ENCODE measurements at places on chromosomes 16 and 17. TPM values are rescaled to one million over a fixed set of nuclear protein-coding genes. Genes with fewer than 3 reads are reported as not detected.

SLC5A10 gene
- not detected for total RNA-seq

CBLN1 gene
- not detected for total RNA-seq

- no peak overlapping the region for H3K27ac ChIP-seq
- no peak overlapping the region for H3K4me3 ChIP-seq
- DNase-seq: no peak
- peaks cover 47% of the 10 kb centered on the region for H3K4me1 ChIP-seq
- H3K36me3 ChIP-seq: no peaks in the 10 kb centered on the region
Measured at GRCh38 chr17:20263595-20263994, 203.7 kb downstream of the LGALS9B start.

CX3CL1 gene
- total RNA-seq: not detected

GRCh38 chr17:2227025-2227699 is 76.4 kb downstream of the SMG6 start:
- H3K36me3 ChIP-seq: no peaks in the 10 kb centered on the region
- no peaks in the 10 kb centered on the region for H3K27me3 ChIP-seq
- DNase-seq: no peak
- H3K27ac ChIP-seq: no peak overlapping the region
- peaks cover 20% of the 10 kb centered on the region for H3K4me1 ChIP-seq
- no peak overlapping the region for H3K4me3 ChIP-seq

DNA sequence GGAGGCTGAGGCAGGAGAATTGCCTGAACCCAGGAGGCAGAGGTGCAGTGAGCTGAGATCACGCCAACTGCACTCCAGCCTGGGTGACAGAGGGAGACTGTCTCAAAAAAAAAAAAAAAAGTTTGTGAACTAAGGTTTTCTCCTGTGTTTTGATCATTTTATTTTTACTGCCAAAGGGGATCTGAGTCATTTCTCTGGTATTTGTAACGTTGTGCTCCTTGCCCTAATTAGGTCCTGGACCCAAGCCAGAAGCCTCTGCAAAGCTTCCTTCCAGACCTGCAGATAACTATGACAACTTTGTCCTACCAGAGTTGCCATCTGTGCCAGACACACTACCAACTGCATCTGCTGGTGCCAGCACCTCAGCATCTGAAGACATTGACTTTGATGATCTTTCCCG is 32.1 kb downstream of the IST1 start:
- H3K4me1 ChIP-seq: no peaks in the 10 kb centered on the region
- H3K36me3 ChIP-seq: peaks cover 58% of the 10 kb centered on the region
- no peak for DNase-seq
- no peak overlapping the region for H3K4me3 ChIP-seq
- no peaks in the 10 kb centered on the region for H3K27me3 ChIP-seq

GRCh38 chr17:34378664-34379101 is 15.7 kb upstream of the CCL1 start:
- no peaks in the 10 kb centered on the region for H3K4me1 ChIP-seq
- no peaks in the 10 kb centered on the region for H3K27me3 ChIP-seq
- no peak for DNase-seq
- H3K36me3 ChIP-seq: no peaks in the 10 kb centered on the region
- H3K4me3 ChIP-seq: no peak overlapping the region
- H3K27ac ChIP-seq: no peak overlapping the region

DPEP2 gene
- total RNA-seq: 106 TPM

DNA sequence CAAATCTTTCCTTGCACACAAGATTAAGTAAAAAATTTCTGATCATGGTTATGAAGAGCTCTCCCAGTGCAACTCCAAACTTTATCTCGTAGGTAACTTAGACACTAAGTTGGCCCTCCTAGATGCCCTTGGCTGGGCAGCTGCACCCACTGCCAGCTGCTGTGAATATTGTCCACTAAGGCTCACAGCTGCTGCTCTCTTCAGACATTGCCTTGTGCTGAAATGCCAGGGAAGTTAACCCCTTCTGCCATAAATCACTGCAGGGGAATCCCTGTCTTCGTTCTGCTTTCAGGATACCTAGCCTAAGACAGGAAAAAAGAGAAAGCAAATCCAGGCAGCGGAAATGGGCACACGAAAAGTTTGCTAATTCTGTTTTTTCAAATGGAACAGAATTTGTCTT is 106.4 kb downstream of the IRX5 start:
- H3K4me1 ChIP-seq: no peaks in the 10 kb centered on the region
- H3K27ac ChIP-seq: no peak overlapping the region
- H3K36me3 ChIP-seq: no peaks in the 10 kb centered on the region
- no peak overlapping the region for H3K4me3 ChIP-seq
- no peak for DNase-seq
- no peaks in the 10 kb centered on the region for H3K27me3 ChIP-seq

- H3K27ac ChIP-seq: peak overlapping the region; percentile 92
Measured at GRCh38 chr17:40097087-40097486, 3.3 kb downstream of the NR1D1 start.

DNA sequence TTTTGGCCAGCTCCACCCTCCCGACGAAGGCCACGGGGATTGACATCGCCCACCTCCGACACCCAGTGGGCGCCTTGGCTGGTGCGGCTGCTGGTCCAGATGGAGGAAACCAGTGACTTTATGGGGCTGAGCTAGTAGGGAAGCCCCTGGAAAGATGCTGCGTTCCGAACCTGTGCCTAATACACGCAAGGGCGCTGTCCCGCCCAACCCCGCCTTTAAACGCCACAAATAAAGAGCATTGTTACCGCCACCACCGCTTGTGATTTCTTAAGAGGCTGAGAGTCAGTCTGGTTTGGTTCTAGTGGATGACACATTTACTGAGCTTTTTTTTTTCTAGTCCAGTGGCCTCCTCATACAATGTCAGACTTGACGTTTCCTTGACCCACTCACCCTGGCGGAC is 107.9 kb downstream of the AATF start:
- H3K27me3 ChIP-seq: no peaks in the 10 kb centered on the region
- no peaks in the 10 kb centered on the region for H3K4me1 ChIP-seq
- H3K4me3 ChIP-seq: no peak overlapping the region

GFAP gene
- not detected for total RNA-seq

GRCh38 chr17:40329839-40330794 is 21.1 kb downstream of the RARA start:
- peak overlapping the region; percentile 54 for H3K27ac ChIP-seq
- peak overlapping the region; percentile 30 for H3K4me3 ChIP-seq
- H3K36me3 ChIP-seq: peaks cover 10% of the 10 kb centered on the region
- DNase-seq: no peak
- peaks cover 98% of the 10 kb centered on the region for H3K4me1 ChIP-seq

CACNA1G gene
- total RNA-seq: not detected

DNA sequence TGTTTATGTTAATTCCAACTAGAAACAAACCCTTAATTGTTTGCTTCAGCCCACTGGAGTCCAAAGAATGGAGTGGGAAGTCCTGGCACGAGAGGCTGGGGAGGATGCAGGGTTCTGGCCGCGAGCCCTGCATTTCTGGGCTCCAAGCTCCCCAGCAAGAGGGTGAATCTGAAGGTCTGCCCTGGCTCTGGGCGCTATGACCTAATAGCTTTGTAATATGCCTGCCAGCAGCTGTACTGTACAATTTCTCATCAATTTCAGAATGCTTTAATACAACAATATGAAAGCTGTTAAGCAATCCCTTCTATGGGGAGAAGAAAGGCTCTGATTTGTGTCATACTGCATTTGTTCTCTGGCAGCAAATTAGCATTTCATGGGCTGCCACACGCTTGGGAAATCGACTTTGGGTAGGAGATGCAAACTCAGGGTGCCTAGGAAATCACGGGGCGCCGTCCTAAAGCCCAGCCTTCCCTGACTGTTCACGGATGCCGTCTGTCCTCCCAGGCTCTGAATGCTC is 43.8 kb downstream of the NDEL1 start:
- H3K27ac ChIP-seq: no peak overlapping the region
- H3K4me1 ChIP-seq: no peaks in the 10 kb centered on the region
- H3K27me3 ChIP-seq: no peaks in the 10 kb centered on the region
- no peak overlapping the region for H3K4me3 ChIP-seq
- peaks cover 19% of the 10 kb centered on the region for H3K36me3 ChIP-seq
- no peak for DNase-seq

TM4SF5 gene
- total RNA-seq: not detected

DNA sequence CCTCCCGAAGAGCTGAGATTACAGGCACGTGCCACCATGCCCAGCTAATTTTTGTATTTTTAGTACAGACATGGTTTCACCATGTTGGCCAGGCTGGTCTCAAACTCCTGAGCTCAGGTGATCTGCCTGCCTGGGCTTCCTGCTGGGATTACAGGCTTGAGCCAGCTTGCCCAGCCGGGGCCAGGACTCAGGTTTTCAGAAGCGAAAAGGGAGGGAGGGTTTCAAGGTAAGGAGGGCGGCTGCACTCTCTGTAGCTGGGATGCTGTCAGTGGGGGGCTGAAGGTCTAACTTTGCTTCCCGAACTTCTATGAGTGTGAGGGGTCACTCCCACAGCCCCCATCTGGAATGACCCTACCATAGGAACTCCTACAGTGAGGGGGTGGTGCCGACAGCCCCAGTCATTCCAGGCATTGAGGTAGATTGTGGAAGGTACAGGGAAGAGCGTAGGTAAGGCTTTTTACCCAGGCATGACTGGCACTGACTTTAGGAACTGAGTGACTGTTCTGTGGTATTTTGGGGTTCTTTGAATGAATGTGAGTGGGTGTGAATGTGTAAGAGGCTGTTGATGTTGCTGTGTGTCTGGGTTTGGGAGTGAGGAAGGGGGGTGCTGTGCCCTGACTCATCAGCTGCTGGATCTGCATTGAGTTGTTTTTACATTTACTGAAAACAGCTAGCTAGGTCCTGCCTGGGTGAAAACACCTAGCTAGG is 3.8 kb upstream of the C1QL1 start:
- peaks cover 25% of the 10 kb centered on the region for H3K4me1 ChIP-seq
- H3K27me3 ChIP-seq: peaks cover 22% of the 10 kb centered on the region
- no peaks in the 10 kb centered on the region for H3K36me3 ChIP-seq
- DNase-seq: no peak
- no peak overlapping the region for H3K27ac ChIP-seq

DNA sequence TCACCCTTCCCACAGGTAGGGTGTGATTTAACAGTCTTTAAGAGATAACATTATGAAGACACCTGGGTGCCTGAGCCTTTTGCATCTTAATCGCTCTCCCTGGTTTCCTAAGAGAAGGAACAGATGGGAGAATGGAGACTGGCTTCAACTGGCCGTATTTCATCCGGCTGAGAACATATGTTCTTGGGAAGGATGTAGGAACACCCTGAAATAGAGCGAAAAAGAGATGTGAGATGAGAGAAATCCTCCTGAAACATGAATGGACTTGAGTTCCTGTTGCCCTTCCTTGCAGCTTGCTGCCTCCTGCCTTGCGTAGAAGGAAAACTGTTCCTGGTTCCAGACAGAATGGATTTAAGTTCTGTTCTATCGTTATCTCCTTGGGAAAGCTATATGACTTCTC is 385.4 kb upstream of the RBFOX1 start:
- H3K36me3 ChIP-seq: no peaks in the 10 kb centered on the region
- H3K27me3 ChIP-seq: no peaks in the 10 kb centered on the region
- no peaks in the 10 kb centered on the region for H3K4me1 ChIP-seq

DNA sequence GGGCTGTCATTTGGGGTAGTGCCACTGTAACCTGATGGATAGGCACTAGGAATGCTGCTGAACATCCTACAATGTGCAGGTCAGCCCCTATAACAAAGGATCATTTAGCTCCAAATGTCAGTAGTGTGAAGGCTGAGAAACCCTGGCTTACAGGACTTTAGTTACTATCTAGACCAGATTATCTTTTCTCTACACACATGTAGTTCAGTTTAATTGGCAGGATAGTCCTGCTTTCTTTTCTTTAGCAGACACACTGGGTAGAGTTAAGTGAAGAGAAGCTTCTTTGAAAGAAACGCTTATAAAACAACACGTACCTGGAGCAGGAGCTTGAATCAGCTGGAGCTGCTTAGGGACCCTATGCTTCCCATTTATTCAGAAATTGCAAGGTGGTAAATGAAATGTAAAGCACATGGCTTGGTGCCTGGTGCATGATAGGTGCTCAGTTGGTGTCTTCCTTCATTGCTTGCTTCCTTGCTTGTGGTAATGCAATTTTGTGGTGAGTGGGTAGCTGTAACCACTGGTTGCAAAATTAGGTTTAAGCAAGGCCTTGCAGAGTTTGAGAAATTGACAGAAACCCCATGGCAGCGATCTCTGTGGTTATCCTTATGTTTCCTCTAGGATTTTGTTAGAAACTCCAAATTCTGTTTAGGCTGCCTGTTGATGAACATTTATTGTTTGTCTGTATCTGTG is 9.4 kb downstream of the METTL9 start:
- no peaks in the 10 kb centered on the region for H3K27me3 ChIP-seq
- H3K27ac ChIP-seq: no peak overlapping the region
- H3K36me3 ChIP-seq: no peaks in the 10 kb centered on the region
- no peak overlapping the region for H3K4me3 ChIP-seq
- peaks cover 84% of the 10 kb centered on the region for H3K4me1 ChIP-seq
- peak; percentile 14 for DNase-seq

PSME3IP1 gene
- 147 TPM for total RNA-seq

- DNase-seq: no peak
- H3K27ac ChIP-seq: no peak overlapping the region
- H3K27me3 ChIP-seq: no peaks in the 10 kb centered on the region
- H3K36me3 ChIP-seq: no peaks in the 10 kb centered on the region
- no peaks in the 10 kb centered on the region for H3K4me1 ChIP-seq
- no peak overlapping the region for H3K4me3 ChIP-seq
Measured at GRCh38 chr17:56185491-56186221, 32.4 kb downstream of the ANKFN1 start.

DNA sequence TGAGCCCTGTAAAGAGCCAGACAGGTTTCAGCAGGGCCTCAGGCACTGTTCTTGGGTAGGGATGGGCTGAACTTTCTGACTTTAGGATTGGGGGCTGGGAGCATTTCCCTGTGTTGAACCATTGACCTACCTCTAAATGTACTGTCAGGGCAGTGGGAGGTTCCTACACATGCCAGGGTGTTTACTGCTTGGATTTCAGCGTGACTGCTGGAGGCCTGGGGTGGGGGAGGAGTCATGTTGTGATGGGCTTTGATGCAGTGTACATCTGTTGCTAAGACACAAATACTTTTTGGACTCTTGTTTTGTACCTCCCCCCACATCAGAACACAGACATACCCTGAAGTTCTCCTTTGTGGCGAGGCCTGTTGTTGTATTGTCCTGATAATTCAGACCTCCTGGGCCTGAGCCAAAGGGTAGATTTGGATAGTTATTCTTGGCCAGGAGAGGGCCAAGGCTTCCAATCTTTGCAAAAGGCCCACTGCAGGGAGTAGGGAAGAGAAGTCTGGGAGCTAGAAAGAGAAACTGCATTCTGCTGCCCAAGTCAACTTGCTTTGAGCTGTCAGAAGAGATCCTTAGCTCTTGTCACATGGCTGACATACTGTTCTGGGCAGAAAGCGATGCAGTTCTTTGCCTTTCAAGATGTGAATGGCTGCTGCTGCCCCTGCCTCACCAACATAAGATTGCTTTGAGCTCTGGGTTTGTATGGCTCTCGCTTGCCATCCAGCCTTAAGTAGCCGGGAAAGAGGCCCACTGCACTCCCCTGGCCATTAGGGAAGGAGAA is 3.7 kb downstream of the NFE2L1 start:
- peaks cover 54% of the 10 kb centered on the region for H3K36me3 ChIP-seq
- no peaks in the 10 kb centered on the region for H3K27me3 ChIP-seq

DBNDD1 gene
- total RNA-seq: 0.61 TPM

PHOSPHO1 gene
- total RNA-seq: not detected

LAT gene
- 342 TPM for total RNA-seq
